Pulmonary artery endothelial cell (primary cell): ENCODE measurements at places on chromosomes 12 and 14. TPM values are rescaled to one million over a fixed set of nuclear protein-coding genes. Genes with fewer than 3 reads are reported as not detected.
A peak's percentile ranks its signal among the peaks of the same experiment; 100 is the strongest.

GRCh38 chr12:88638966-88639760, 58.9 kb upstream of the KITLG start:
- DNase-seq = no peak

DNA sequence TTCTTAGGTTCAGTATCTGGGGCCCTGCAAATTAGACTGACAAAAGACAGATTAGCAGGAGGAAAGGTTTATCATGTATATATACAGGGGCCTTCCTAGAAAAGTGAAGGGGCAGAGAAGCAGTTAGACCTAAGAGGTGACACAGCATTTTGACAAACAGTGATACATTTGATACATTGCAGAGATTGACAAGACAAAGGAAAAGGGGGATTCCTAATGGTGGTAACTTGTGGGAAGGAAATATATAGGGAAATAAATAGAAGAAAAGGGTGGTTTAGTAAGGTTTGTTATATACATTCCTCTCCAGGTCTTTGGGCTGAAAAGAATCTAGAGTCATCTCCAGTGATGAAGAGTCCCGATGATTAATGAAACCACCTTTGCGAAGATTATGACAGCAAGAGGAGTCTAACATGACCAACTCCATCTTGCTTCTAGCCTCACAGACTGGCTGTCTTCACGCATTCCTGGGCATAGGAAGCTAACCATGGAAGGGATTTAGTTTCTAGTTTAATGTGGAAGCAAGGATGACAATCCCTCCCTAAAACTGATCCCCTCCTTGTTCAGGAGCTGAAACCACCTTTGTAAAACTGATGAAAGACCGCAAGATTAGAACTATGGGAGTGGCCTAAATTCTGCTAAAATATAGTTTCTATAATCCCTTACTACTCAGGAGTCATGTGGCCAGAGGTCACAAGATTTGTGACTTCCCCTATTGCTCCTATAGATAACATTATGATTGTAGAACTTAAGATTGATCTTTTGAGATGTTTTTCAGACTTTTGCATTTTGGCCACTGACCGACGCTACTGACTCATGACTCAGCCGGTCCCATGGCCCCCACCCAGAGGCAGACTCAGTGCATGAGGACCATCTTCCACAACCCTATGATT, 31.1 kb upstream of the CPM start:
- no peak for DNase-seq

GRCh38 chr12:92275443-92276154, 130.0 kb upstream of the BTG1 start:
- DNase-seq = no peak

DNA sequence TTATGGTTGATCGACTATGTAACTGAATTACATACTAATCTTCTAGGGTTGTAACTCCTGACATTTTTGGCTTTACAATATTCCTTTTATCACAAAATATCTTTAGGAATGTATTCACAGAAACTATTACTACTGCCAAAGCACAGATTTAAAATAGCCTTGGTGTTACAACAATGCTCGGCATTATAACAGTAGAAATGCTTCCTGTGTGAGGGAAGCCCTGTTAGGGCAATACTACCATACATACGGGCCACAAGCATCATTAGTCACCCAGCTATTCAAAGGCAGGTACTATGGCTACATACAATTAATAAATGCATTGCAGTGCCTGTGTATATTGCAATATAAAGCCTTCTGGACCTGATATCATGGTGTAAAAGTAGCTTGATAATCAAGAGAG, 517.8 kb downstream of the C12orf50 start:
- DNase-seq = no peak

DNA sequence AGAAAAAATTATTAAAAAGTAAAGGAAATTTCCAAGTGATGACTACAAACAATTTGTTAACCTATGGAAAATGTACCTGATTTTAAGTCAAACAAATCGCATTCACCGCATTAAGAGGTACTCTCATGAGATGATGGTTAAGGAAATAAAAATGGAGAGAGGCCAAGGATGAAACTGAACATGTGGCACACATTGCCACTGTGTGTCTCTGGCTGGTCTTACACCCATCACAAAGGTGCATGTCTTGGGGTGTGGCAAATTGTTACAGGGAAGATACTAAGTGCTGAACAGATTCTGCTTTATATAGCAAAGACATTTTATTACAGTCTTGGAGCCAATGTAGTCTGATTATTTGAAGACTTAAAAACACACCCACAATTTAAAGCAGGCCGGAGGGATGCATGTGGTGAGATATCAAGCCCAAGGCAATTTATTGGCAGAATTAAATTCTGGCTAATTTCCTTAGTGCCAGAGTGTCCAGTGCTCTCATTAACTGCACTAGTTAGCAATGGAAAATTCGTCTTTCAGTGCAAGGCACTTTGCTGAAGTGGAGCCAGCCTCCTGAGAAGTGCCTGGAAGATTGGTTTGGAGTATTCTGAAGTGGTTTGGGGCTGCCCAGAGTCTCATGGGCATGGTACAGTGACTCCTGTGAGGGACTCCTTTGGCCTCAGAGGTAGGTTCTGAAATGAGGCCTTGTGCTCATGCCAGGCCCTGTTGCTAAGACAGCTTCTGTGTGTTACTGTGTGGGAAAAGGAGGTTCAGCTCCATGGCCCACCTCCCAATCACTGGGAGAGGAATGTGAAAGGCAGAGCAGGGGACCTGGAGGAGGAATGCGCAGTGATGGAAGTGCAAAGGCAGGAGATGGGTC, 166.9 kb downstream of the BRMS1L start:
- no peak for DNase-seq

DNA sequence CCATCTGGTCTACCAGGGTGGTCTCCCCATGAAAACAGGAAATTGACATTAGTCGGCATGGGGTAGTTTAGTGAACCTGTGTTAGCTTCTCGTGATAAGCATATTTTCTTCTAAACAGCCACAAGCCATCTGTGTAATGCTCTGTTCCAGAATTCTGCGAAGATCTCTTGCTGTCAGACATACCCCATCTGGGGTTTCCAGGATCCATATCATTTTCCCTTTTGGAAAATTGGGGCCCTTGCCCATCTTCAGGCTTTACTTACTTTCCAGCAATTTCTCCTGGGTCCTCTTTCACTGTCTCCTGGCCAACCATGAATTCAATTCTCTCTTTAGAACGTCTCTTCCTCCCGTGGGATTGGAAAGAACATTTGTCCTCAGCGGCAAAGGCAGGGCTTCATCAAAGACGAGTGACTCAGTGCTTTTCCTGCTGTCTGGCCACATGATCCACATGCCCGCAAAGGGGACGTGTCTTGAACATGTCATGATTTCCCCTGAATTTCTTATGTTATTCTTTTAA, 21.4 kb upstream of the NCOR2 start:
- DNase-seq = peak; percentile 57

GRCh38 chr14:23044840-23045239, 2.8 kb downstream of the PSMB11 start:
- no peak for DNase-seq

- no peak for DNase-seq
These were observed 156.3 kb upstream of the LRIG3 start for GRCh38 chr12:59076622-59077021.

GRCh38 chr12:9906873-9907272, 25.3 kb downstream of the CLEC2A start:
- DNase-seq = no peak

DNA sequence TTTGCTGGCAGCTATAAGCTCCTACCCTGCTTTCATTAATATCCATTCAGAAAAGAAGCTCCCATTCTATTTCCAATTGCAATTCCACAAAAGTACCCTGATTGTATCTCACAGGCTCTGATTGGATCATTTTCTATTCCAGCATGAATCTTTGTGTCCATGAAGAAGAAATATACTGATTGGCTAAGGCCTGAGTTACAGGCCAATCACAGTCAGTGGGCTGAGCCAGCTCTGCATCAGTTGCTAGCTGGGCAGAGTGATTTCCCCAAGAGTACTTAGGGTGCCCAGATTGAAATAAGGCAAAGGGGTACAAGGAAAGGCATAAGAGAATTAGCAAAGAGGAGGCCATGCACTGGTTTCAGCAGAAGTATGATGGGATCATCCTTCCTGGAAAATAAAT, 14.4 kb downstream of the ART4 start:
- no peak for DNase-seq

DNA sequence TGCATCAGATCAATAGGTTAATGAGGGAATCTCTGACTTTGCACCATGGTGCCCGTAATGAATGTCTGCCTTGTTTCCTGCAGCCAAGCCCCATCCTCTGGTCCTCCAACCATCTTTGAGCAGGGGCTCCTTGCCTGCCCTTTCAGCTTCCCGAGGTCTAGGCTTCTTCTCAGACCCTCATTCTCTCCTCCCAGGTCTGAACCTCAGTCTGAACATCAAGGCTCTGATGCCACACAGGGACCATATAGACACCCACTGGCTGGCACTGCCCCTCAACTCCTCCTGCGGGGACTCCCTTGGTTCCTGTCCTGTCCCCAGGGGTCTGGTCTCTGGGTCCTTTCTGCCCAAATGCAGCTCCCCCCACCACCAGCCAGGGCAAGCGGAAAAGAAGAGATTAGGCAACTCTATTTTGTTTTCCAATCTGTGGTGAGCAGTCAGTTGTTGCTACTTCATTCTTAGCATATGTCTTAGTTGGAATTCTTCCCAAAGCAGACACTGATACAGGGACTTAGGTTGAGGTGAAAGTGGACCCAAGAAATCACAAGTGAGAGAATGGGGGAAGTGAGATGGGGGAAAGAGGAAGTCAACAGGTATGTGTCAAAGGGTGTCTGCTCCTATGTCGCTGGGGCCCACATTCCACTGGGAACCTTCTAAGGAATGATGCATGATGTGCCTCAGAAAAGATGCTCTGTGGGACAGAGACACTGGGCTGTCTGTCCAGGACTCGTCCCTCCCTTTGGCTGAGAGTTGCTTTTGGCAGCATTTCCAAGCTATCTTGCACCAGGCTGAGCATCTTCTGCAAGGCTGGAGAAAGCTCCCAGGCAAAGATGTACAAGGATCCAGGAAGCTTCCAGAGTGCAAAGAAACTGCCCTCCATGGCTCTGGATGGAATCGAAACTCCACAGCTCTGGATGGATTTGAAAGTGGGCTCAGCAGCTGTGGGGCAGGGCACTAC, 1096.5 kb upstream of the TMEM132C start:
- no peak for DNase-seq

DNA sequence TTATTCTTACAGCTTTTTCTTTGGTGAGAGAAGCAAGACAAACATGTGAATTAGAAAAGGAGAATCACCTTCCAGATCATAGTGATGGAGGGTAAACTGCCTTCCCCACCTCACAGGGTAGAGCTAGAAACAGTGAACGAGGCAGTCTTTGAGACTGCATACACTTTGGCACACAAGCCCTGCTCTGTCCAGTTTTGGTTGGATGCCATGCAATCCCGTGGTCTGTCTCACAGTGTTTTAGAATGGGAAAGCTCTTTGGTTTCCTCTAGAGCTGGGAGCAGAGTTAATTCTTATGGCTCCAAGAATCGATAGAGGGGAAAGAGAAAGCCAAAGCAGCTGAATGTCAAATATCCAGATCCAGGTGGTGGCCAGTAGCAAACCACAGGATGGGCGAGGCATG, 21.9 kb downstream of the TDP1 start:
- DNase-seq = no peak

GRCh38 chr14:104179126-104179525, 40.7 kb downstream of the KIF26A start:
- DNase-seq = no peak

GRCh38 chr12:22287776-22288621, 46.5 kb downstream of the ST8SIA1 start:
- DNase-seq = peak; percentile 13

GRCh38 chr14:86627080-86627479, 1097.1 kb downstream of the FLRT2 start:
- DNase-seq = no peak

DNA sequence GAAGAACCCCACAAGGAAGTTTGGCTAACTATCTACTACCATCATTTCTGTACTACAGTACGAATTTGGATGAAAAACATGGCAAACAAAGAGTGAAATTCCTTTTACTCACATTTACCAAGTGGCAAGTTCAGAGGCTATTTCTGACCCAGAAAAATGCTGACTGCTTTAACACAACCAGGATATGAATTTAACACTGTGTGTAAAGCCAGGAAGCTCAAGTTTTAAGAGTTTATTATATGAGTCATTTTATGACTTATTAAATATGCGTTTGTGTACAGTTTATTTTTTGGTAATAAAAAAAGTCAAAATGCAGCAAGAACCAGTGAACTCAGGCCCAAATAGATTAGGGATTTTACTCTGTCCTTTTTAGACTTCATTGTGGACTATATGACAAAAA, 58.4 kb upstream of the STAC3 start:
- no peak for DNase-seq

- DNase-seq = no peak
These were observed 10.9 kb downstream of the BTG1 start for GRCh38 chr12:92134638-92135274.

DNA sequence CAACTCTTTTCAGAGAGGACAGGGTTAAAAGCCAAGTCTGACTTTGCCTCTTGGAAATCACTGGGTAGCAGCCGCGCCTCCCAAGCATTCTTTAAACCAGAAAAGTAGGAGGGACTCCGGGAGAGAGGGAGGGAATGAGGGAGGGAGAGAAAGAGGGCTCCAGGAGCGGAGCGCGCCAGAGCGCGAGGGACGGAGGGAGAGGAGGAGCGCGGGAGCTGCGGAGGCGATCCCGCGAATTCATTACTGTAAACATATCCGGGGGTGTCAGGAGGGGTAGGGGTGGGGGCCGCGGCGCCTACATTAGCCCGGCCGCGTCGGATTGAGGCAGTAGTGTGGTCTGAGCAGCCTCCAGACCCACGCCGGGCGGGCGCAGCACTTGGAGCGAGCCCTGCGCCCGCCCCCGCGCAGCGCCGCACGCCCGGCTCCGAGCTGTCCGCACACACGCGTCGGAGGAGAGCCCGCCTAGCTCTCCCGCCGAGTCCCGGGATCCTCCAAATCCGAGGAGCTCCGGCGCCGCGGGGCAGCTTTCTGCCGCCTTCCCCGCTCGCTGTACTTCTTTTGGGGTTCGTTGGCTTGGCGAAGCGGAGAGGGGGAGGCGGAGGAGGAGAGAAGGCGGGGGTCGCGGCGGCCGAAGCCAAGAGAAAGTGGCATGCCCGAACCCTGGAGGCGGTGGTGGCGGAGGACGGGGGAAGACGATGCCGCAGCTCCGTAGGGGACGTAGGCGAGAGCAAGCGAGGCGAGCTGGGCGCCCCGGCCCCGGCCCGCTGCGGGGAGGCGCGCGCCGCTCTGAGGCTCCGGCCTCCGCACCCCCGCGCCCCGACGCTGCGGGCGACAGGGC, 3.3 kb downstream of the FLRT2 start:
- peak; percentile 68 for DNase-seq

GRCh38 chr12:4011597-4011996, 138.4 kb upstream of the PARP11 start:
- no peak for DNase-seq

The PRICKLE1 gene
- total RNA-seq = 36.5 and 36.7 TPM in 2 replicates

The LGR5 gene
- total RNA-seq = not detected in 2 replicates

The SERPINA3 gene
- 0.63 and 1.5 TPM in 2 replicates for total RNA-seq

The NTN4 gene
- total RNA-seq = 122 and 310 TPM in 2 replicates

The AMHR2 gene
- total RNA-seq = not detected in 2 replicates

The KCNA5 gene
- total RNA-seq = not detected in 2 replicates

The DAO gene
- not detected in 2 replicates for total RNA-seq

The HOXC13 gene
- total RNA-seq = not detected in 2 replicates

The RNASE3 gene
- total RNA-seq = not detected in 2 replicates

The GALNT4 gene
- 19.8 and 24.3 TPM in 2 replicates for total RNA-seq

The MYF6 gene
- not detected in 2 replicates for total RNA-seq

The RFLNA gene
- 23.9 and 70.8 TPM in 2 replicates for total RNA-seq

The SLC6A12 gene
- not detected in 2 replicates for total RNA-seq

The B4GALNT1 gene
- 0.07 and 0.35 TPM in 2 replicates for total RNA-seq

The SNRPF gene
- 33.6 and 40.9 TPM in 2 replicates for total RNA-seq

The TAS2R31 gene
- total RNA-seq = 2.6 and 3.2 TPM in 2 replicates

The FAIM2 gene
- not detected in 2 replicates for total RNA-seq
